ENCODE measurements at places on chromosomes 6 and 20.
A peak's percentile ranks its signal among the peaks of the same experiment; 100 is the strongest.

DNA sequence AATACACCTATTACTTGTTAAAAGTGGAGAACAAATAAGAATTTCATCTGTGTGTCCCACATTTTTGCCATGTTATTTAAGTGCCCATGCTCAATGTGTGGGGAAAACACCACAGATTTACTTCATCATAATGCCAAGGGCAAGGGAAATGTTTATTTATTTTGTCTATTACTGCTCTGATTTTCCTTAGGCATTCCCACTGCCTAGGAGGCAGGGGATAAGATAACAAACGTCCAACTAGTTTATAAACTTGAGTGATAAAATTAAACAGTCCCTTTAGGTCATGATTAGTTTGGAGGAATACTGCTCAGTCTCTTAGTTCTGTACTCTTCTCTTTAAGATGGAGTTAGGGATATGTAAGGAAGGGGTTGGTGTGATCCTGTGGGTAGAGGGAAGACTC is 598.4 kb upstream of the MARCKS start:
- DNase-seq, result no peak

DNA sequence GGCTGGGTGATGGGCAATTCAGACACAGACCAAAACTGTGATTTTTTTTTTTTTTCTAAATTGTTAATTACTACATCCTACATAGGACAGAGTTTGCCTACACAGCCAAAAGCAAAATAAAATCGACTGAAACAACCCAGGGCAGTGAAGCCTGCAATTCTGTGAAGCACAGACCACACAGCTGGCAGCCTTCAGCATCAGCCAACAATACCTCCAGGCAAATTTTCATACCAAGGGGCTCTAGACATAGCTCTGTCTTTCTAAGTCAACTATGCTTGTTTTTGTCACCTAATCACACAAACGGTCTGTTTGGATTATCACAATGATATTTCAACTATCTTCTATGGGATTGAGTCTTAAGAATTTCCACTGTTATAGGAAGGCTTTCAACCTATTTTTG is 17.6 kb downstream of the RMND1 start:
- no peak for DNase-seq

- no peak for DNase-seq
Measured at GRCh38 chr20:278607-279571, 11.7 kb downstream of the C20orf96 start.

GRCh38 chr20:9025643-9026042 is 43.2 kb upstream of the PLCB4 start:
- DNase-seq, result peak; percentile 21

DNA sequence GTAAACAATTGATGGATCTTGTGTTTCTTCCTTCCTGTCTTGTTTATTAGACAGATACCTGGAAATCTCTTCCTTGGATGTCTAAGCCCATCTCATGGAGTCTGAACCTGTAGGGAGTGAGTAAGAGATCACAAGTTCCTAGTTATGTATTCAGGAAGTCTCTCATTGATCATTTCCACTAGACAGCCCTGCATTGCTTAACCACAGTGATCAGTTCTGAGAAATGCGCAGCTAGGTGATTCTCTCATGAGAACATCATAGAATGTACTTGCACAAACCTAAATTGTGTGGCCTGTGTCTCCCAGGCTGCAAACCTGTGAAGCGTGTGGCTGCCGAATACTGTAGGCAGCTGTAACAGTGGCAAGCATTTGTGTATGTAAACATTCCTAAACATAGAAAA is 39.1 kb downstream of the FAM120B start:
- DNase-seq, result peak; percentile 11

- no peak for DNase-seq
Measured at GRCh38 chr6:169701311-169701953, 397 bp downstream of the WDR27 start.

DNA sequence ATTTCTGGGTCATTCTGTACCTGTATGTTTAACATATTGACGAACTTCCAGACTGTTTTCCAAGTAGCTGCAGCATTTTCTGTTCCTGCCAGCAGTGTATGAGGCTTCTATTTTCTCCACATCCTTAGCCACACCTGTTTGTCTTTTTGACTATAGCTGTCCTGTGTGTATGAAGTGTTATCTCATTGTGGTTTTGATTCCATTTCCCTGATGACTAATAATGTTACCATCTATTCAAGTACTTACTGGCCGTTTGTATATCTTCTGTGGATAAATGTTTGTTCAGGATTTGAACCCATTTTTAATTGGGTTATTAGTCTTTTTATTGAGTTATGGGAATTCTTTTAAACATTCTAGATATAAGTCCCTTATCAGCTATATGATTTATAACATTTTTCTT is 95.2 kb downstream of the JAG1 start:
- peak; percentile 90 for DNase-seq

GRCh38 chr6:36593569-36594028 is 563 bp upstream of the SRSF3 start:
- DNase-seq, result no peak

- DNase-seq, result peak; percentile 50
Measured at GRCh38 chr6:71012866-71013469, 56.1 kb upstream of the B3GAT2 start.

GRCh38 chr6:4638641-4639040 is 137.6 kb upstream of the CDYL start:
- DNase-seq, result no peak

GRCh38 chr6:91659891-91660290 is 1073.0 kb upstream of the MAP3K7 start:
- DNase-seq, result no peak

GRCh38 chr20:40633123-40633850 is 55.7 kb downstream of the MAFB start:
- DNase-seq, result no peak

- DNase-seq, result no peak
Measured at GRCh38 chr6:169396554-169397163, 143.0 kb upstream of the THBS2 start.

DNA sequence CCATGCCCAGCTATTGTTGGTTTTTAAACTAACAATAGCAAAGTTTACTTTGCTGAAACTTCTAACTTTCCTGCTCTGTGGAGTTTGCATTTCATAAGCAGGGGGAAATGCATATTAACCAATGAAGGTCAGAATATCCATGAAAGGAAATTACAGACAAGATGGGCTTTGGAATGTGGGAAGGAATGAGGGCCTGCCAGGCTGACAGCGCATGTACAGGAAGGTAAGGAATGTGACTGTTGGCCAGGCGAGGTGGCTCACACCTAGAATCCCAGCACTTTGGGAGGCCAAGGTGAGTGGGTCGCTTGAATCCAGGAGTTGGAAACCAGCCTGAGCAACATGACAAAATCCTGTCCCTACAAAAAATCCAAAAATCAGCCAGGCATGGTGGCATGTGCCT is 49.6 kb downstream of the CDK5RAP1 start:
- no peak for DNase-seq

- no peak for DNase-seq
Measured at GRCh38 chr6:153401751-153402150, 270.7 kb upstream of the RGS17 start.

- no peak for DNase-seq
Measured at GRCh38 chr6:345747-346385, 45.7 kb upstream of the IRF4 start.

DNA sequence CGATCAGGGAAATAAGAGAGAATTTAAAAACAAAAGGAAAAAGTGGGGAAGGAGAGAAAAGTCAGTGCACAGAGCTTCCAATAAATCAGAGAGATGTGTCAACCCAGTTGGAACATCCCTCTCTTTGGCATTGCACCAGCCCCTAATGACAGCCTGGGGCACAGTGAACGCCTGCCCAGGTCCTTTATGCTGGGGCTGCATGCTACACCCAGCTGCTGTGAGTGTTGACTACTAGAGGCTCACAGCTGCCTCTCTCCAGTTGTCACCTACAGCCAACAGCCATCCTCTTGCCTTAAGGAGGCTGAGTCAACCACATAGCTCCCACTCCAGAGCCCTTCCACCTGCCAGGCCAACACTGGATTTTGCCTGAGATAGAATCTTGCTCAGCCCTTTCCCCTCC is 19.0 kb downstream of the OR2H2 start:
- DNase-seq, result no peak

DNA sequence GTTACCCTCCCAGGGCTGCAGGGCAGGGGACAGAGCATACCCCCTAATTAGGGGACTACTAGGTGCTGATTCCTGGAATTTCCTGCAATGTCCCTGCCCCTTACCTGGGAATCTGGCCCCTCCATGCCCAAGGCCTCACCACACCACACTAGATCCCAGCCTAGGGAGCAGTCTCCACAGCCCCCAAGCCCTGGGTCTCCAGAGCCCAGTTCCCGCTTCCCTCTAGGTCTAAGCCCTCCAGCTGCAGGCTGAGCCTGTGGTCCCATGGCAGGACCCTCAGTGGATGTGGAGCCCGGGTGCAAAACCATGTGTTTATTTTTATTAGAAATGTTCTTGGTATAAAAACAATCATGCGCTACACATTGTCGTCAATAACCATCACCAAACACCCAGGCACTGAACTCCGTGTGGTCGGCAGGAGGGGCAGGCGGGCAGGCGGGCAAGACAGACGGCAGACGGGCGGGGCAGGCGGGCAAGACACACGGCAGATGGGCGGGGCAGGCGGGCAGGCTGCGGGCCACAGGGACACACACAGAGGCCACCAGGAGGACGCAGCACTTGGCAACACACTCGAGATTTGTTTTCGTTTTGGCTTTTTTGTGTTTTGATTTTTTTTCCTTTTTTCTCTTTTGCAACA is 124.2 kb downstream of the GRM4 start:
- no peak for DNase-seq

Data from mammary epithelial cell (primary cell).